Spleen (tissue), 13 donors: ENCODE measurements at places on chromosomes 1 and 21. TPM values are rescaled to one million over a fixed set of nuclear protein-coding genes. Genes with fewer than 3 reads are reported as not detected.

FAM78B gene
- polyA plus RNA-seq = 0.41 TPM

GRCh38 chr21:35438643-35439404 lies 389.7 kb upstream of the RUNX1 start:
- no peak overlapping the region for H3K27ac ChIP-seq
- H3K36me3 ChIP-seq = no peaks in the 10 kb centered on the region
- no peak overlapping the region for H3K4me3 ChIP-seq

DNA sequence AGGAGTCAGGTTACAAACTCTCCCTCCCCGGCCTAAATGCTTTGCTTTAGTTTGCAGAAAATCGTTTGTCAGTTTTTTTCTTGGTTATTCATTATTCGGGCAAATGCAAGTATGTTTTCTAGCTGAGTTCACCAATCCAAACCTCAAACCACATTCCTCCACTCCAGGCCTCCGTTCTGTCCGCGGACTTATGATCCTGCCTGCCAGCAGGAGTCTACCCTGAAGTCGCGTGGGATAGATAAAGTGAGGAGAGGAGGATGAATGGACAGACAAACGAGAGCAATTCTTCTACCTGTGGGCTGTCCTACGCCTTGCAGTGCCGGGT lies 1.3 kb downstream of the ADAMTS1 start:
- peak overlapping the region; percentile 49 for H3K4me3 ChIP-seq
- H3K4me1 ChIP-seq = peaks cover 19% of the 10 kb centered on the region
- peak overlapping the region; percentile 86 for H3K27ac ChIP-seq
- peaks cover 65% of the 10 kb centered on the region for H3K27me3 ChIP-seq
- no peak for DNase-seq

CFH gene
- polyA plus RNA-seq = 7.3 TPM

- peaks cover 38% of the 10 kb centered on the region for H3K4me1 ChIP-seq
- peaks cover 41% of the 10 kb centered on the region for H3K27me3 ChIP-seq
- H3K36me3 ChIP-seq = no peaks in the 10 kb centered on the region
- H3K4me3 ChIP-seq = no peak overlapping the region
- no peak overlapping the region for H3K27ac ChIP-seq
Measured at GRCh38 chr1:15341634-15342407, 67.9 kb upstream of the EFHD2 start.

GRCh38 chr1:41907446-41907845 lies 11.3 kb downstream of the HIVEP3 start:
- no peak overlapping the region for H3K4me3 ChIP-seq
- H3K27ac ChIP-seq = no peak overlapping the region
- peaks cover 17% of the 10 kb centered on the region for H3K4me1 ChIP-seq
- no peaks in the 10 kb centered on the region for H3K27me3 ChIP-seq

REN gene
- not detected for polyA plus RNA-seq

GRCh38 chr1:33155877-33156538 lies 25.8 kb downstream of the TRIM62 start:
- DNase-seq = no peak
- no peak overlapping the region for H3K27ac ChIP-seq
- H3K36me3 ChIP-seq = no peaks in the 10 kb centered on the region

- no peaks in the 10 kb centered on the region for H3K36me3 ChIP-seq
- no peak overlapping the region for H3K27ac ChIP-seq
- H3K27me3 ChIP-seq = peaks cover 4% of the 10 kb centered on the region
- DNase-seq = no peak
- H3K4me3 ChIP-seq = no peak overlapping the region
- H3K4me1 ChIP-seq = no peaks in the 10 kb centered on the region
Measured at GRCh38 chr1:233704898-233705723, 91.2 kb downstream of the KCNK1 start.

ELAPOR1 gene
- polyA plus RNA-seq = 0.32 TPM

GRCh38 chr1:243796016-243796415 lies 54.0 kb downstream of the AKT3 start:
- no peaks in the 10 kb centered on the region for H3K36me3 ChIP-seq
- H3K4me1 ChIP-seq = peaks cover 17% of the 10 kb centered on the region
- H3K4me3 ChIP-seq = no peak overlapping the region
- H3K27me3 ChIP-seq = no peaks in the 10 kb centered on the region
- H3K27ac ChIP-seq = no peak overlapping the region

MPZ gene
- 1.5 TPM for polyA plus RNA-seq

GRCh38 chr21:37873655-37874054 lies 42.6 kb downstream of the KCNJ6 start:
- no peak overlapping the region for H3K27ac ChIP-seq
- no peak overlapping the region for H3K4me3 ChIP-seq
- no peaks in the 10 kb centered on the region for H3K27me3 ChIP-seq
- no peaks in the 10 kb centered on the region for H3K4me1 ChIP-seq
- no peaks in the 10 kb centered on the region for H3K36me3 ChIP-seq
- no peak for DNase-seq

- no peak for DNase-seq
- peaks cover 31% of the 10 kb centered on the region for H3K36me3 ChIP-seq
- H3K4me3 ChIP-seq = no peak overlapping the region
- H3K27me3 ChIP-seq = no peaks in the 10 kb centered on the region
- H3K27ac ChIP-seq = no peak overlapping the region
Measured at GRCh38 chr1:52348704-52349300, 17.2 kb downstream of the CC2D1B start.
